Skeletal muscle cell (primary cell): ENCODE measurements at places on chromosomes 6 and 20.

- no peak for DNase-seq
Observed at GRCh38 chr6:16521528-16521927, 239.7 kb downstream of the ATXN1 start.

- no peak for DNase-seq
Observed at GRCh38 chr6:32045811-32046449, 7.7 kb downstream of the CYP21A2 start.

DNA sequence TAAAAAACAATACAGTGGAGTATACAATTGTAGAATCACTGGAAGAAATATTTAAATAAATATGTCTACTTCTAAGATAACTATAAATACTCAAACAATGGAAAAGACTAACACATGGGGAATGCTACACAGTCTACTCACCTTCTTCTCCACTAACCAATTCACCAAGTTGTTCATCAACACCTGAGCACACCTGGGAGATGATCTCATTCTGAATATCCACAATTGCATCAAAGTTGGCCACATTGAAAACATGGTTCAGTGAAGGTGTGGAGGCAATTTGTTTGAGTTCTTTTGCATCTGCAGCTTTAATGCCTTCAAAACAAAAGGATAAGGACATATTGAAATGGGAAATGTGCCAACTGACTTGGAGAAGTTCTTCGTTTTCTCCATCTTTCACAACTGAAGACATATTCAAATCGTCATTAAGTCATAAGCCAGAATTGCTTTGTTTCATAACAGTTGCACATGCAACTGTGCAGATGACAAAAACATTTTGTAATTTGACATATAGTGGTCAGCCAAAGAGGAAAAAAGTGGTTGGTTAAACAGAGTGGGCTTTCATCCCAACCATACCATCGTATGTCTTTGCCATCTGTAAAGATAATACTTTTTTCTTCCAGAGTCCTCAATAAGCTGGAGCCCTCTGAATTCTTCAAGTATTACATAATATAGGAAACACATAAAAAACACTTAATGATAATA, 17.5 kb downstream of the COL12A1 start:
- DNase-seq = no peak

- DNase-seq = peak; percentile 97
Observed at GRCh38 chr6:72363844-72364740, 257.8 kb upstream of the KCNQ5 start.

DNA sequence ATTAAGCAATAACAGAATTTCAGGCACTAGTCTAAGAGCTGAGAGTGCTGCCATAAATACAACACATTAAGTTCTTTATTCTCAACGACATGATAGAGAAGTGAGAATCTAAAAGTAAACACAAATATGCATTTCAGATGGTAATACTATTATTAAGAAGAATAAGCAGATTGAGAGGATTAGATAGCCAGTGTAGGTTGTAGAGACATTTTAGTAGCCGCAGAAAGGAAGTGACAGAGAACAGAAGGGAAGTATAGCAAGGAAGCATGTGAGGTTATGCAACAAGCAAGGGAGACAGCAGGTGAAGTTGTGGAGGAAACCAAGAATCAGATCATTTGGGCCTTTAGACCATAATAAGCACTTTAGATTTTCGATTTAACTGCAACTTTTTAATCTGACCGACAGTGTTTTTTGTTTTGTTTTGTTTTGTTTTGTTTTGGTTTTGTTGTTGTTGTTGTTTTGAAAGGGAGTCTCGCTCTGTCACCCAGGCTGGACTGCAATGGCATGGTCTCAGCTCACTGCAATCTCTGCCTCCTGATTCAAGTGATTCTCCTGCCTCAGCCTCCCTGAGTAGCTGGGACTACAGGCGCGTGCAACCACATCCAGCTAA, 737.0 kb upstream of the ADGRB3 start:
- no peak for DNase-seq

DNA sequence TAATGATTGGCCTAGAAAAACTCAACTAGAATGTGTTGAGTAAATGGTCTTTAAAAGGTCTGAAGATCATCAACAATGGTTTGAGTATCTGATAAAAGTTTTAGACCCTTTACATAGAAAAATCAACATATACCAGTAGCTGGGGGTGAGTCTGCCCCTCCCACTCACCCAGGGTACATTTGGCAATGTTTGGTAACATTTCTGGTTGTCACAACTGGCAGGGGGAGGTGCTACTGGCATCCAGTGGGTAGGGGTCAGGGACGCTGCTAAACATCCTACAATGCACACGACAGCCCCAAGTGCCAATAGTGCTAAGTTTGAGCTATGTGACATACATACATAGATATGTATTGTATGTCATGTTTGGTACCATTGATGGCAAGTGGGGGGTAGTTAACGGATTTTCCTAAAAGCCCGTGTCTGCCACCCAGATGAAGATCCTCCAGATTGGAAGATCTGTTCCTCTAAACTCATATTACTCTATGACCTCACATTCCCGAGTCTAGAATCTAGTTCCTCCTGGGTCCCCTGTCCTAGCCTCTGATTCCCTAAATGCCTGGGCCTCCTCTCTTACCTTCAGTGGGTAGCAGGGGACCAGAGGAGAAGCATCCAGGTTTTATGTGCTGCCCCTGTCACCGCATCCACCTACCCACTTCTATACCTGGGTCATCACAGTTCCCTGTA, 2.5 kb upstream of the MMP9 start:
- DNase-seq = no peak

GRCh38 chr20:37803438-37804307, 99.3 kb upstream of the VSTM2L start:
- DNase-seq = no peak

GRCh38 chr20:6265204-6265904, 142.5 kb upstream of the FERMT1 start:
- peak; percentile 40 for DNase-seq

- DNase-seq = no peak
Observed at GRCh38 chr6:104095661-104096416, 763.9 kb downstream of the HACE1 start.

- DNase-seq = no peak
Observed at GRCh38 chr6:72414657-72415056, 207.2 kb upstream of the KCNQ5 start.

- DNase-seq = no peak
Observed at GRCh38 chr6:88704980-88705379, 258.4 kb downstream of the RNGTT start.

DNA sequence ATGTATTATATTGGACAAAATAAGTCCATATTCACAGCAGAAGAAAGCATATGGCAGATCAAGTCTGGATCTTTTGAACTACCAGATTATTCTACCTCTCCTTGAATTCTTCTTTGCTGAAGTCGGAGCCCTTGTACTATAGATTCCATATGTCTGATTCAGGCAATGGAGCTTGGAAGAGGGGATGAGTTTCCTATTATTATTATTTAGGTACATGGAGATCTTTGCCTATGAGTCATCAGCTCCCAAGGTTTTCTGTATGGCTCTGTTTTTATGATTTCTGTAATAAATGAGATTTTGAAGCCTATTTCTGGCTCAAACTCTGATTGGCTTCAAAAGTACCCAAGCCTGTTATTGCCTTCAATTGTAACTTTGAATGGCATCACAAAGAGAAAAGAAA, 72.0 kb downstream of the OPRM1 start:
- no peak for DNase-seq
